Stimulated activated CD4-positive, alpha-beta T cell treated with anti-CD3 and anti-CD28 coated beads, Interleukin-15, amount 100 ng/mL, for 1 hour (primary cell): ENCODE measurements at places on chromosomes 1 and 21.

- no peak for DNase-seq
These were observed 77.6 kb upstream of the RGS18 start for GRCh38 chr1:192080684-192081083.

DNA sequence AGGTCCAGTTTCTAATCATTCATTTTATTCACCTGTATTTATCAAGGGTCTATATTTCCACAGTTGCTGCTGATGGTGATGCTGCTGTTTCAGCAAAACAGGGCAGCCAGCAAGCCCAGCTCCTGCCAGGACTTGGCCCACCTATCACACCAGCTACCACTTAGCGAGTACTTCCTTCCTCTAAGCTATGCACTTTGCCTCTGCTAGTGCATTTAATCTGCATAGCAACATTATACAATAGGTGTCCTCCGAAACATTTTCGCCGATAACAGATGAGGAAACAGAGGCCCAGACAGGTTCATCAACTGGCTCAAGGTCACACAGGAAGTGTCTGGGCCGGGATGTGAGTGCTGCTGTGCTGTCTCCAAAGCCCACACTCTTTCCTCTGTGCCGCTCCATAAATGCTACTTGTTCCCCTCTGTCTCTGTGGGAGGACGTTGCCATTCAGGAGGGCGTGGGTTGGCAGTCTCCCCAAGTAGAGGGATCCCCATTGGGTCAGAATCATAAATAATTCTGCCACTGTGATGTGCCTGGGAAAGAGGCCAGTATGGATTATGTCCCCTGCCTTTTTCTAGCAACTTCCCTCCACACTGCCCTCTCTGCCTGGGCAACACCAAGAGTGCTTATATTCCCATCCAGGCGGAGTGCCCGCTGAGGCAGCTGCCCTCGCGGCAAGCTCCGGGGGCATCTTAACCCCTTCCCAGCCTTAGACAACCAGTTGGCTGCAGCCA lies 9.4 kb upstream of the PLEKHA6 start:
- DNase-seq, result no peak

DNA sequence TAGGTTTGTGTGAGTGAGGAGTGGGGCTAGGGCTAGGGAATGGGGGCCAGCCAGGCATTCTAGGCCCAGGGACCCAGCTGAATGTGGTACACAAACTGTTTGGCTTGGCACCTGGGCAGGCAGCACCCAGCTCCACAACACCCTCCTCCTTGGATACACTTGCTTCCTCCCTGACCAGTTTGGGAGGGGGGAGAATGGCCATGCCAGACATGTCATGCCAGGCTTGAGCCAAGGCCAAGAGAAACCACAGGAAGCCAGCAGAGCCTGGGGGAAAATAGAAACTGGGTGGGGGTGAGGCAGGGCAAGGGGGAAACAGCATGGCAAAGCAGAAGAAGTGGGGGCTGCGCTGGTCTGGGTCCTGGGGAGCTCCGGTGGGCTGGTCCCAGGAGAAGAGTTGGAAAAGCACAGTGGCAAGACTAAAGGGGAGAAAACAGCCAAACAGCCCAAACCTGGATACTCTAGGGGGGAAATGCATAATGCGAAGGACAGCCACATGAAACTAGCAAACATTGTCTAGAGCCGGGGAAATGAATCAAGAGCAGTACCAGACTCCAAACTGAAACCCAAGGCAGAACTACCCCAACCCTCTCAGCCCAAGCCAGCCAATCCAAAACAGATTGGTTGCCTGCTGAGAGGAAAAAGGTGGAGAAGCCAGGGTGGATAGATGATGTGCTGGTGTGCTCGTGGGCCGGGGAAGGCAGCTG lies 47.9 kb downstream of the LGR6 start:
- no peak for DNase-seq

DNA sequence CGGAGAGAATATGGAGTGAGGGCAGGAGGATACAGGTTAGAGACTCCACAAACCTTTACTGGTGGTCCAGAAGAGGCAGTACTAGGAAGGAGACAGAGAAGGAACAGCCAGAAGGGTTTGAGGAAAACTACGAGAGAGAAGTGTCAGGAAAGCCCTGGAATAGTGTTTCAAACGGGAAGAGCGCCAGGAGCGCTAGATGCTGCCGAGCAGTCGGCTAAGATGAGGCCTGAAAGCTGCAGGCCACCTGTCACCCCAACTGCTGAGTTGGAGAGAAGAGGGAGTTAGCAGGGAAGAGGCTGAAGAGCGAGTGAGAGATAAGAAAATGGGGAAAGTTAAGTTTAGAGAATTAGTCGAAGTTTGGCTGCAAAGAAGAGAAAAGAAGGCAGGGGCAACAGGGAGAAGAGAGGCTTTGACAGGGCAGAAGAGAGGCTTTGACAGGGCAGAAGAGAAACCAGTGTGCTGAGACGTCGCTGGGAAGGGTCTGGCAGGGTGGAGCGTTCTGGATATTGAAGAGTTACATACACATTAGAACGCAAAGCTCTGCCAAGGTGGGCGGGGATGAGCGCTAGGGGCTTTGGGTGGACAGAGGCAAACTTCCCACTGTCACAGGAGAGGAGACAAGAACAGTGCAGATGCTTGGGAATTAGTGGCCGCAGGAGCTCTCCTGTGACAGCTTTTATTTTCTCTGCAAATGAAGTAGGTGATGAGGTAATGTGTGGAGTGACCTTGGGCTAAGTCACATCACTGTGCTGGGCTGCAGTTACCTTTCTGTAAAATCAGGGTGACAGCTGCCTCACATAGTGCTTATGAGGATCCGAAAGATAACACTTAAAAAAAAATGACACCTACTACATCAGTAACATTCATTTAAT lies 31.2 kb downstream of the PCSK9 start:
- no peak for DNase-seq

- no peak for DNase-seq
These were observed 2.4 kb downstream of the CCSAP start for GRCh38 chr1:229340496-229340895.

- no peak for DNase-seq
These were observed 87.4 kb upstream of the TTC39A start for GRCh38 chr1:51417496-51418383.

DNA sequence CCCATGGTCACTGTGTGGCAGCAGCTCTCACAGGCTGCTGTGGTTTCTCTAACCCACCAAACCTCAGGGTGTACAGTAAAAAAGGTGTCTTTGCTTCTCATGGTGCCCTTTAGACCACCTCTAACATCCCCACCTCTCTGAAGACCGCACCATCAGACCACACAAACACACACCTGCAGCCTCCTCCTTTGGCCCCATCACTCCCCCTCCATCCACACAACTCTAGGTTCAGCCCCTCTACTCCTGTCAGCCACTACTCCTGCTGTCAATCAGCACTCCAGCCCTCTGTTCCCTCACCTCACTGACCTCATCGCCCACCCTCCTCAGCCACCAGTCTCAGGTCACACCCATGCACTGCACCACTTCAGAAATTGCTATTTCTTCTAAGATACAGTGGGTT lies 7.5 kb downstream of the ZNF692 start:
- DNase-seq, result no peak

DNA sequence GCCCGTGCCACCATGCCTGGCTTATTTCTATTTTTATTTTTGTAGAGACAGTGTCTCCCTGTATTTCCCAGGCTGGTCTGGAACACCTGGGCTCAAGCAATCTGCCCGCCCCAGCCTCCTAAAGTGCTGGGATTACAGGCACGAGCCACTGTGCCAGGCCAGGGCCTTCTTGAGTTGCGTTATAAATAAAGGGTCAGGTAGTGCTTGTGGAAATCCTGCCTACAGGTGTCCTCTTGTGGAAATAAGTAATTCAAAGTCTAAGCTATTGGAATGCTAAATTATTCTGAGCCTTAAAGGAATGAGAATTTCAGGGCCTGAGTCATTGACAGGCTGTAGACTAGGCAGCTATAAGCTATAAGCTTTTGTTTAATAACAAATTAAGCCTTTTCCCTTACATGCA lies 8.1 kb upstream of the SFT2D2 start:
- no peak for DNase-seq

DNA sequence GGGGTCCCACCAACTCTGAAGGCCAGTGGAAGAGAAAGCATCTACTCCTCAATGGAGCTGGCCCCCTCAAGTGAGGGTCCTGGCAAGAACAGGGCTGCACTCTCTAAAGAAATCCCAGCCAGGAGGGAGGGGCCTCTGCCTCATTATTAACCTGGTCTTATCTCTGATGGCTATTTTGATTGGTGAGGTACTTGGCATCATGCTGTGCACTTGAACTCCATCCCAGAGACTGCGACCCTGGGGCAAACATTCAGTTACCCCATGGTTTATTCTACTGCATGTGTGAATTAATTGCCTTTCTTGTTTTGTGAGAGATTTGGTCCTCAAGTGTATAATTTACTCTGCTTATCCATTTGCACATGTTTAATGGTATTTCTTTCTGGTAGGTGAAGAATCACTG lies 55.0 kb upstream of the ETV3 start:
- no peak for DNase-seq

DNA sequence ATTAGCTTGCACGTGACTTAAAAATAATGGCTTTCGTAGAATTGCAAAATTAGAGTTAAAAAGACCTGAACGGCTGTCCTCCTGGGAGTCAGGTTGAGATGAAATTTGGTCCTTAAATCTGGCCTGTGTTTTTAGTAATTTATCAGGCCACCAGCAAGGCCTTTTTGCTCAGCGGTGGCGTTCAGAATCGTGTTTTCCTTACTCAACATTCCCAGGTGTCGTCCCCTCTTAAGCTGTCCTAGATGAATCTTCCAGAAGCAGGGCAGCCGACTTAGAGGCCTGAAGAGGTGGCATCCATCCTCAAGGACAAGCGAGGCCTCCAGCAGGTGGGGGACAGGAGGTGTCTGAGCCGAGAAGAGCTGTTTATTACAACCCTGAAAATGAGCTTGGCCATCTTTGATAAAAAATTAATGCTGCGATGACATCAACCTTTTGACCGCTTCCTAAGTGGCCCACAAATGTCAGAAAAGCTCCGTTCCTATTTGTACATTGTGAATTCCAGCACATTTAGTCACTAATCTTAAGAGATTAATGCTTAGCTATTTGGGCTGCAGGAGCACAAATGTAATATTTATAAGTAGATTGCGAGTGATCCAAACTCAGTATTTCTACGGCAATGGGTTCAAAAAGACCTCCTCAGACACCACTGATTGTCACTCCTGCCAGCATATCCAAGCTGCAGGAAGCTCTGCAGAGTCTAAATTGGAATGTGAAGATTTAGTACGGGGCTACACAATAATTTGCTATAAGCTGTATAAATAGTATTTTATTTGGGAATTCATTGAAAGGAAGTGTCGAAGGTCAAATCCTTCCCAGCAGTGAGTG lies 344.1 kb upstream of the VAMP3 start:
- no peak for DNase-seq

DNA sequence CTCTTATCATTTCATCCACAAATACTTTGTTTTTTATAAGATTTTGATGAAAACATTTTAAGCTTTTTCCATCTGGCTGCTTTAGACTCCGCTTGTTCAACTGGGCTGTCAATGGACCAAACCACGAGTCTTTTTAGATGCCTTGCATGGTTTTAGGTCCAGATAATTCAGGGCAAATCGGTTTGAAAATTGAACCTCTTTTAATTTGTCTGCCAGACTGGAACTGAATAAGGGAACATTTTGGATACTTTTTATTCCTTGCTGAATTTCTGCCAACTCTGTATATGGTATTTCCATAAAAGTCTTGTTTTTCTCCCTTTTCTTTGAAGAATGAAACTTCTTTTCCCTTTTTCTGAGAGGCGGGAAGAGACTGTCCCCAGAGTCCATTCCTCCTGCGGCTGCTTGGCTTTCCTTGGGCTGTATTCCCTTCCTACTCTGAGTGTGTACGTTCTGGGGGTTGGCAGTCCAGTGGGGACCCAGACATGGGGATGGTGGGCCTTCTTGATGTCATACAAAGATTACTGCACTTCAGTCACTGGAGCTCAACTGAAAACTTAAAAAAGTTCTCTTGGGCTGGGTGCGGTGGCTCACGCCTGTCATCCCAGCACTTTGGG lies 46.5 kb upstream of the CNN3 start:
- no peak for DNase-seq

GRCh38 chr1:78426408-78426807 lies 64.4 kb upstream of the PTGFR start:
- DNase-seq, result no peak
